ENCODE measurements at places on chromosomes 1 and 21. TPM values are rescaled to one million over a fixed set of nuclear protein-coding genes. Genes with fewer than 3 reads are reported as not detected.

Gene ADGRB2
- not detected for polyA plus RNA-seq

Gene PLA2G5
- not detected for polyA plus RNA-seq

Gene TSPAN2
- not detected for polyA plus RNA-seq

Gene LRIG2
- polyA plus RNA-seq = 9.8 TPM

Gene FCRL1
- polyA plus RNA-seq = 489 TPM

Gene RNF186
- not detected for polyA plus RNA-seq

Gene GJA8
- not detected for polyA plus RNA-seq
